Activated CD4-positive, alpha-beta T cell treated with anti-CD3 and anti-CD28 coated beads for 1 hour (primary cell): ENCODE measurements at places on chromosomes 2 and 18.

DNA sequence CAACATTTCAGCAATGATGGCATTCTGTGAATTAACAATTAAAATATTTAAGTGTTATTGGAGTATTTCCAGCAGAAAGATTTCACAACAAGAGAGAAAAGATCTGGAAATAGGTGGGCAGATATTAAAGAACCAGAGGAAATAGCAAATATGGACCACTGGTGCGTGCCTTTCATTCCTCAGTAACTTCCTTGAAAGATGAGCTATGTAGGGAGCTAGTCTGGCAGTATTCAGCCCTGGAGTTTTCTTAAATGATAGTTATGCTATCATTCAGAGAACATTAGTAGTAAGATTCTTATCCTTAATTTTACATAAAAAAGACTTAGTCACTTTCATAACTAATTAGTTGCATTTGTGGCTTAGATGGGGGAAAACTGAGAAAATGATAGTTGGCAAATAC lies 41.5 kb downstream of the TANC1 start:
- DNase-seq = no peak

DNA sequence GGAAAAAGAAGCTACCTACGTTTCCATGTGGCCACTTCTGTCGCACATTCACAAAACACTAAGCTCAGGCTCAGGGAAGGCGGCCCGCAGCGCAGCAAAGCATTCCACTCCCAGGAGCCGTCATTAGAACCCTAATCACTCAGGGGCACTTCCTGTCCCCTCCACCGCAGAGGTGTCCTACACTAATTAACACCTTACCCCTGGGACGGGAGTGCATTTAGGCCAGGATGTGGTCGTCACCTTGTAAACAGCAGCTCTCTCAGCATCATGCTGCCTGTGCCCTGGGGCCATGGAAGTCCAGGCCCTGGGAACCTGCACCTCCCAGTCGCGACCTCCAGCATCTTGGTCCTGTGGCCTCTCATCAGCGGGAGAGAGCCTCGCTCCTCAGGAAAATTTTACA lies 359.8 kb upstream of the SALL3 start:
- no peak for DNase-seq

GRCh38 chr2:174247474-174248186 lies 702 bp downstream of the OLA1 start:
- no peak for DNase-seq

DNA sequence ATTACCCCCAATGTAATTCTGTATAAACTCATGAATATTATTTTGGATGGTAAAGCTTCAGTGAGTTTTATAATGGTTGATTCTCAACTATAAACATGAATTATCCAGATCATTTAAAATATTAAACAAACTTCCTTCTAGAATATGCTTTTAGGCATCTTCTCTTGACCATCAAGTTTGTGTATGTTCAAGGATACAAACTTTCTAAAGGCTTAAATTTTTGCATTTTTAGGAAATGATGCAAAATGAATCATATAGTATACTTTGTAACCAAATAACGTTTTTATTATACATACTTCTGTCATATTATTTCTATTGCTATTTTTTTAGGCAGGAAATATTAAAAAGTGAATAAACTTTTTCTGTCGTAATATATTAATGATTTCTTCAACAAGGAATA lies 62.8 kb downstream of the OSBPL6 start:
- no peak for DNase-seq

- no peak for DNase-seq
Measured at GRCh38 chr2:68974251-68974650, at the start of gene GKN1. Gene GKN1 (plus strand): TSS chr2:68974636. CDS start chr2:68974678, 42 bp downstream.

DNA sequence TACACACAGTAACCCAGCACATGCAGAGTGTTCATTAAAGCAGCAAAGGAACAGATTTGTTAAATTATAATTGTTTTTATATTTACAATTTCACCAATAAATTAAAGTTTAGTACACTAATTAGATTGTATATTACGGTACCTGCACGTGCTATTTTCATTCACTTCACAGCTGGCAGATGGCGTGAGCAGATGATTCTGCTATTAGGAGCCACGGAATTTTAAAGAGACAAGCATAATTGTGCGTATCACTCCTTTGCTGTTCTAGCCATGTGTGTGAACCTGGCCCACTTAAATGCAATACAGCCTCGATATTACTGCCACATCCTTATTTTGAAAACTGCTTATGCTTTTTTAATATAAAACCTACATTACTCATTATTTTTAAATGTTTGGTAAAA lies 332.8 kb upstream of the SOX11 start:
- DNase-seq = no peak

- no peak for DNase-seq
Measured at GRCh38 chr2:14602309-14602708, 30.2 kb upstream of the LRATD1 start.

- no peak for DNase-seq
Measured at GRCh38 chr2:192448881-192449280, 254.1 kb upstream of the TMEFF2 start.

- no peak for DNase-seq
Measured at GRCh38 chr2:69998761-69999160, 37.3 kb upstream of the ASPRV1 start.

- no peak for DNase-seq
Measured at GRCh38 chr18:36468161-36468560, 170.6 kb downstream of the FHOD3 start.
